ENCODE measurements at places on chromosomes 3 and 15. TPM values are rescaled to one million over a fixed set of nuclear protein-coding genes. Genes with fewer than 3 reads are reported as not detected.

The HIGD1A gene
- total RNA-seq, result 140 TPM

The FSTL1 gene
- total RNA-seq, result 56.4 TPM

The AGTR1 gene
- total RNA-seq, result not detected

The KLHL6 gene
- total RNA-seq, result not detected

The GMNC gene
- not detected for total RNA-seq

The ZNF660 gene
- total RNA-seq, result not detected

The KCTD6 gene
- 9.9 TPM for total RNA-seq

The PLA2G4E gene
- total RNA-seq, result 0.12 TPM

The FBXL22 gene
- total RNA-seq, result 0.39 TPM

The MYO5C gene
- total RNA-seq, result 29.4 TPM

The WNT5A gene
- total RNA-seq, result 14.5 TPM

The RASGRP1 gene
- total RNA-seq, result not detected

The FEZF2 gene
- total RNA-seq, result not detected

The CD96 gene
- total RNA-seq, result not detected

The ROPN1 gene
- total RNA-seq, result not detected

The PAK6 gene
- 9.3 TPM for total RNA-seq

The PIK3CB gene
- 21.1 TPM for total RNA-seq

The KLF15 gene
- total RNA-seq, result 5.3 TPM

The EPHB1 gene
- total RNA-seq, result not detected

The GNAT1 gene
- not detected for total RNA-seq

The NR1I2 gene
- not detected for total RNA-seq

The LNP1 gene
- 1.2 TPM for total RNA-seq

The GOLGA6L4 gene
- 2.3 TPM for total RNA-seq

The ZNF620 gene
- total RNA-seq, result 2.9 TPM

The NEK4 gene
- 24.6 TPM for total RNA-seq

The GOLGA8H gene
- 0.70 TPM for total RNA-seq

The PLA1A gene
- total RNA-seq, result not detected

The CYP8B1 gene
- total RNA-seq, result not detected

The STRA6 gene
- total RNA-seq, result not detected

The GRAMD2A gene
- 0.93 TPM for total RNA-seq

The SEC11A gene
- 192 TPM for total RNA-seq

The RAB8B gene
- total RNA-seq, result 11.7 TPM

The P2RY12 gene
- not detected for total RNA-seq

The C3orf22 gene
- total RNA-seq, result not detected

The RARB gene
- not detected for total RNA-seq

The SLC9C1 gene
- total RNA-seq, result not detected

The MUSTN1 gene
- not detected for total RNA-seq

The C3orf70 gene
- not detected for total RNA-seq

The CLSTN2 gene
- total RNA-seq, result not detected

The LRRIQ4 gene
- total RNA-seq, result not detected

The RNF7 gene
- total RNA-seq, result 96.1 TPM

The THSD4 gene
- total RNA-seq, result 38.2 TPM

The SLC22A14 gene
- 0.64 TPM for total RNA-seq

The GOLGA8G gene
- total RNA-seq, result 0.09 TPM

The ADPRH gene
- not detected for total RNA-seq

The HTR3E gene
- total RNA-seq, result not detected

The ISL2 gene
- total RNA-seq, result not detected

The CIDEC gene
- not detected for total RNA-seq

The HDGFL3 gene
- total RNA-seq, result 104 TPM

The WDR48 gene
- total RNA-seq, result 26.0 TPM

The ST6GAL1 gene
- total RNA-seq, result 11.5 TPM

The TMCC1 gene
- 31.2 TPM for total RNA-seq

The CHL1 gene
- not detected for total RNA-seq

All from MCF 10A (cell line).